ENCODE measurements at places on chromosomes 5 and 9.

DNA sequence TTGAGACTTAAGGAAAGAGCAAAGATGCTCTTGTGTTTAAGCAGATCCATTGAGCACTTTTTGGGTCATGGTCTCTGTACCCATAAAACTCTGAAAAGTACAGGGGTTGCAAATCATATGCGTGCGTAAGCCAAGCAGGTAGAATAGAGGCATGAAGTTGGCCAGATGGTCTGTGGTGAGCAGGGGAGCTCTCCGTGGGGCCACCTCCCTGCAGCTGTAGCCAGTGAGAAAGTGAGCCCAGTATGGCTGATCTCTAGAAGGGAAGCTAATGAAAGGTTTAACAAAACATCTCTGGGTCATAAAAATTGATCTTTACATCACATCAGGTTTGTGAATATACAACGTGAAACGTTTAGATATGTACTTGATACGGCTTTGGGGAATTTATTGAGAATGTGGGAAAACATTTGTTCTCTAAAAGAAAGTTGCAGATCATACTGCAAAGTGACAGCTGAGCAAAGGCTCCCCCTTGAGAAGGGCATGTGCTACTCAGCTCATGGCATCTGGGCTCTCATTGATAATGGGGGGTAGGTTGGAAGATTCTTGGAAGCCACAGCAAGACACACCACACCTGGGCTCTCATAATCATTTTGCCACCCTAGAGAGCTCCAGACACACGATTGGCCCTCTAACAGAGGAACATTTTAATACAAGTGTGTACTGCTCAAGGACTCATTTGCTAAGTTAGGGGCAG, 30.6 kb downstream of the SH3GL2 start:
- no peak for DNase-seq

- DNase-seq = no peak
Measured at GRCh38 chr9:131417264-131418142, 23.6 kb downstream of the PRRC2B start.

- DNase-seq = no peak
Measured at GRCh38 chr5:140570058-140570457, 5.4 kb downstream of the SLC35A4 start.

GRCh38 chr5:16580382-16580781, 36.4 kb downstream of the RETREG1 start:
- DNase-seq = no peak

GRCh38 chr9:114244570-114244969, 78.3 kb upstream of the ORM1 start:
- no peak for DNase-seq

- DNase-seq = no peak
Measured at GRCh38 chr9:121388140-121388905, 18.3 kb upstream of the STOM start.

- no peak for DNase-seq
Measured at GRCh38 chr5:78698191-78698791, 49.7 kb upstream of the LHFPL2 start.

All from stimulated activated CD4-positive, alpha-beta T cell treated with anti-CD3 and anti-CD28 coated beads, Interleukin-12 subunit alpha, Interleukin-12 subunit beta, amount 100 ng/mL, for 48 hours (primary cell).